ENCODE measurements at places on chromosomes 4 and X.

GRCh38 chr4:37762294-37762990, 64.0 kb upstream of the PGM2 start:
- no peak for DNase-seq

DNA sequence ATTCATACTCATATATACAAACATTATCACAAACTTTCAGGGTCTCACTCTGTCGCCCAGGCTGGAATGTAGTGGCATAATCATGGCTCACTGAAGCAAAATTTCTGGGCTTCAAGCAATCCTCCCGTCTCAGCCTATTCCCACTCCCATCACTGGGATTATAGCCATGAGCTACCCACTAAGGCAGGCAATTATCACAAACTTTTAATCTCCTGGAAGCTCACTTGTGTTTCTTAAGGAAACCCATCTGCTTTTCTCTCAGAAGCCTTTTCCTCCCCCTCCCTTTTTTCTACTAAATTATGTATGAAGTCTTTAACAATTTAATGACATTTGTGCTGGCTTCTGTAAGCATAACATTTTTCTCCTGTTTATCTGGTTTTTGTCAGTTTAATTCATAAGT, 170.5 kb downstream of the AREG start:
- DNase-seq, result no peak

DNA sequence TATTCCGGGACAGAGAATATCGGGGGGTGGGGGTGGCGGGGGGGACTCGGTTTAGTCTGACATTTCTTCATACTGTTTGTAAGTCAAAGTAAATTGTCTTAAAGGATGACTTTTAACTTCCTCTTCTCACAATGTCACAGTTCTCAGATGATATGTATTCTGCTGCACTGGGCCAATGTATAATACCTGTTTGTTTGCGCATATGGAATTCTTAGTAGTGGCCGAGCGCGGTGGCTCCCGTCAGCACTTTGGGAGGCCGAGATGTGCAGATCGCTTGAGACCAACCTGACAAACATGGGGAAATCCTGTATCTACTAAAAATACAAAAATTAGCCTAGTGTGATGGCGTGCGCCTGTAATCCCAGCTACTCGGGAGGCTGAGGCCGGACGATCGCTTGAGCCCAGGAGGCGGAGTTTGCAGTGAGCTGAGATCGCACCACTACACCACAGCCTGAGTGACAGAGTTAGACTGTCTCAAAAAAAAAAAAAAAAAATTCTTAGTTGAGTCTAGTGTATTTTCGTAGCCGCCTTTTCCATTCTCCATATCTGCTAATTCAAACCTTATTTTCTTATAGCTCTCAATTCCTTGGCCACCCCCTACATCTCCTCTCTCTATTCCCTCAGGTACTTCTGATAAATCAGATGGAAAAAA, 851 bp downstream of the POLR2B start:
- peak; percentile 39 for DNase-seq

DNA sequence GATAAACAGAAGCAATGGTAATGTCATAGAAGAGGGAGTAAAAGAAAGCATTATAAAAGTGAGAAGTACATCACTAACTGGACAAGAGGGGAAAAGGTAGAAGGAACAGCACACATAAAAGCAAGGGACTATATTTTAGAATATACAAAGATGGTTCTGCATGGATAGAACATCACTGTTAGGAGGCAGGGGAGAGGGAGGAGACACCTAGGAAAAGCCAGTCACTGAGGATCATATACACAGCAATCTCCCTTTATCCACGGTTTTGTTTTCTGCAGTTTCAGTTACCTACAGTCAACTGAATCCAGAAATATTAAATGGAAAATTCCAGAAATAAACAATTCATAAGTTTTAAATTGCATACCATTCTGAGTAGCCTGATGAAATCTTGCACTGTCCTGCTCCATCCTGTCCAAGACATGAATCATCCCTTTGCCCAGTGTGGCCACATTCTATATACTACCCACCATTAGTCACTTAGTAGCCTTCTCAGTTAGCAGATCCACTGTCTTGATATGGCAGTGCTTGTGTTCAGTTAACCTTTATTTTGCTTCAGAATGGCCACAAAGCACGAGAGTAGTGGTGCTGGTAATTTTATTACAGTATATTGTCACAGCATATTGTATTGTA, 74.2 kb downstream of the PPA2 start:
- no peak for DNase-seq

- no peak for DNase-seq
Measured at GRCh38 chr4:25015012-25015411, 15.7 kb downstream of the LGI2 start.

DNA sequence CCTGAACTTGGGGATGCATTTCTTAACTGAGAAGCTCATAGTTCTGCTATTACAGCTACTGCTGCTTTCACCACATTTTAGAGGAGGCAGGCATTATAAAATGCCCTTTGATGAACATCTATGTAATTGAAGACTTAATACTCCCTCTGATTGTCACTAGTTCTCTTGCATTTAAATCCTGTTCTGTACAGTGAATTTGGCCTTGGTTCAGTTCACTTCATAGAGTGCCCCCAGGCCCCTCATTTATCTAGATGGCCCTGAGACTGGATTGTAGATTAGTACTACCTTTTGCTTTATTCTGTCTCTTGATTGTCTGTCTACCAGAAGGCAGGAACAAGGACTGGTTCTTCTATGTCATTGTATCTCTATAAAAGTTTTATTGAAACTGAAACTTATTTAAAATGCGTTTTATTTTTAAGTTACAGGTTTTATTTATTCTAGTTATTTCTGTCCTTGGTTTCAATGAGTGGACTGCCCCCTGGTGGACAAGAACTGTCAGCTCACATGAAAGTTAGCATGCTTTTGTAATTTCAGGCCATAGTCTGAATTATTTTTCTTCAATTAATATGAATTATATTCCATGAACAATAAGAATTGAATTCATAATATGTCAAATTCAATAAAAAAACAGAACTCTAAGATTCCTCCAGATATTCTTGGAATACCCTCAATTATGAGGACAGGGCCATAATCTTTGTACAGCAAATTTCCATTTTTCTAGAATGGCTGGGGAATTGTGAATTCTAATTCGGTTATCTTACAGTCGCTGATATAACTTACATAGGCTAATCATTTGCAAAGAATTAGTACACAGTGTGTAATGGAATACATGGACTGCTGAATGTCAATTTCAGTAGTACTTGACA, 47.2 kb upstream of the TMEM33 start:
- DNase-seq, result peak; percentile 51

GRCh38 chr4:177225605-177226004, 84.1 kb upstream of the NEIL3 start:
- DNase-seq, result no peak

DNA sequence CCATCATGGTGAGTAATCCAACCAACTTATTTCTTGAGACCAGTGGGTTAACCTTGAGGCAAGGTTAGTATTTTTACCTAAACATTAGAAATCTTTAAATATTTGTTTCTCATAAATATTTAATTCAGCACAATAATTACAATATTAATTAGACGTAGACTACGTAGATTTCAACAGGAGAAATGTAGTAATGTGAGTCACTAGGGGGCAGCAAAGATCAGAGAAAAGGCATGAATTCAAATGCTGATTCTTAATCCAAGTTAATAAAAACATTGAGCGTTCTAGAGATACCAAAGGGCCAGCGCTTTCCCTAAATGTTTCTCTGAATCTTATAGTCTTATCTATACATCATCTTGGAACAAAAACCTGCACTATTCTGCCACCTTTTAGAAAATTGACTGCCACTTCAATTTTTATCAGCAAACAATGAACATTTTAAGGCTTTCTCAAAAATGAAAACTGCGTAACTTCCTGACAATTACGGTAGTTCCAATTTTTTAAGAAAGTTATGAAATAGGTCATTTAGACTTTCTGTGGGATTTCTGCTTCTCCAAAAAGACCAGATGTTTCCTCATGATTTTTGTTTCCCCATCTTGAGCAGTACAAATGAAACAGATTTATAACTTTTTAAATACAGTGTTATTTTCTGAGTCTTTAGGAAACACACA, 180.7 kb downstream of the GASK1B start:
- peak; percentile 59 for DNase-seq

DNA sequence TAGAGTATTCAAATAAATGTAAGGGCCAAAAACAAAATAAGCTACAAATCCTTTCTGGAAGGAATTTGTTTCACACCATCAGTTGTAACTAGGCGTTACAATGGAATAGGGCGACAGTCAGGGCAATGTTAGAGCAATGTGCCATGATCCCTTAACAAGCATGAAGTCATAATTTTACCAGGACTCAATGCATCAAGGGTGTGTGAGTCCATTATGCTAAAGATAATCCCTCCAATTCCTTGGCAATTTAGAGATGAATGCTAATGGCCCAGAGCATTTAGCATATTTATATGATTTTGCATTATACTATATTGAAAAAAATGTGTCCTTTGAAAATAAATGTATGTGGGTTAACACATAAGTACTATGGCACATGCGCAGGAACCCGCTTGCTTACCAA, 73.1 kb downstream of the GRIA2 start:
- no peak for DNase-seq

DNA sequence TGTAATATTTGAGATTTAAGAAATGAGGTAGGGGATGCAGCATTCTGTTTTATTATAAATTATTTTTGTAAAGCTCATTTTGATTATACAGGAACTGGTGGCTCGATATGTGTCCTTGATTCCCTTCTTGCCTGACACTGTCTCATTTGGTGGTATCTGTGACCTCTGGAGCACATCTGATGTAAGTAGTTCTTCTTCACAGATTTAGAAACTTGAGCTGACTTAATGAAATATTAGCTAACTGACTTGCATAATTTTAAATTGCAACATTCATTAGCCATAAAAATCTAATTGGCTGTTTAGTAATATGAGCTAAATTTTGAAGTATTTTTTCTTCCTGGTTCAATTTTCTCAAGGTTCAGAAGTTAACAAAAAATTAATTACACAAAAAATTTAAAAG, 69.1 kb downstream of the FBXL5 start:
- DNase-seq, result no peak

- no peak for DNase-seq
Measured at GRCh38 chr4:85748654-85749053, 273.7 kb downstream of the ARHGAP24 start.

DNA sequence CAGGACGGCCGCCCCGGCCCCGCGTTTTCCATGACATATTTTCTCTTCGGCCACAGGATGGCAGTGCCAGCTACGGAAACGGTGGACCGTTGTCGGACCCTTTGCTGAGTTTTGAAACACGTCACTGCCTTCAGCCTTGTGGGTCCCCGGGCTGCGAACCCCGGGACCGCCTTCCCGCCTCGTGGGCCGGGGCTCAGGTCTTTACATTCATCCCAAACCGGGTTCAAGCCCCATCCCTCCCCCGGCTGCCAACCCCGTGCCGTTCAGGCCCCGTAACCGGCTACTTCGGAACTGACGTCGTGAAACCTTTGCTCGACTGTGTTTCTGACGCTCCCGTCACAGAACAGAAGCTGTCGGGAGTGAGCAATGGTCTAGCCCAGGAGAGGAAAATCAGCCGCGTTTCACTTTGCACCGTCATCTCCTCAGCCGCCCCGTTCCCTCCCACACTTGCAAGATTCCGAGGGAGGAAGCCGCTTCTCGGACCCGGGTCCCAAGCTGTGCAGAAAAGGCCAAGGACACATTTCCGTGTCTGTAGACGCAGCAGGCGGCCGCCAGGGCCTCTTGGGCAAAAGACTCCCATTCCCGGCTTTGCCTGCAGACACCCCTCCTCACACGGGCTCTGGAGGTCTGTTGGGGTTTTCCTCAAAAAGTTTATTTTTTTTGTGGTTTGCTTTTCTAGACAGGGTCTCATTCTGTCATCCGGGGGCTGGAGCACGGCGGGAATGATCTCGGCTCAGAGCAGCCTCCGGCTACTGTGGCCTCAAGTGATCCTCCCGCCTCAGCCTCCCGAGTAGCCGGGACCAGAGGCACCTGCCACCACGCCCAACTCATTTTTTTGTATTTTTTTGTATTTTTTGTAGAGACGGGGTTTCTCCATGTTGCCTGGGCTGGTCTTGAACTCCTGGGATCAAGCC, 41.4 kb upstream of the PPP2R3B start:
- DNase-seq, result peak; percentile 58

GRCh38 chr4:24995346-24995919, 35.3 kb downstream of the LGI2 start:
- no peak for DNase-seq

DNA sequence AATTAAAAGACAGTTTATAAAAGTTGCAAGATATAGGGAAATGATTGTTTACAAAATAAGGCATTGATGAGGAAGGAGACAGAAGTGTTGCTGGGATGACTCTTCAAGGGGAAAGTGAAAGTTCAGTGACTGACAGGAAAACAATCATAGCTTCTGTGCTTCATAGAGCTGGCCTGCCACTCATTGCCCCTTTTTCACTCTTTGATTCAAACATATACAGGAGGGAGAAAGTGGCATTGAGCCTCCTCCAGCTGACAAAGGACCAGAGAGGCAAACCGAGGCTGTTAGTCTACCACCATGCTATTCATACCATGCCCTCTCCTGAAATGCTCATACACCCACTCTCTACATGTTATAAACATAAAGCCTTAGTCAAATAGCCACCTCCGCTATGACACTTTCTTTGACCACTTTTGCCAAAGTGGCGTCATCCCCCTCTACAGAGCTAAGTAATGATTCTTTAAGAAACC, 79.2 kb upstream of the ATOH1 start:
- no peak for DNase-seq

DNA sequence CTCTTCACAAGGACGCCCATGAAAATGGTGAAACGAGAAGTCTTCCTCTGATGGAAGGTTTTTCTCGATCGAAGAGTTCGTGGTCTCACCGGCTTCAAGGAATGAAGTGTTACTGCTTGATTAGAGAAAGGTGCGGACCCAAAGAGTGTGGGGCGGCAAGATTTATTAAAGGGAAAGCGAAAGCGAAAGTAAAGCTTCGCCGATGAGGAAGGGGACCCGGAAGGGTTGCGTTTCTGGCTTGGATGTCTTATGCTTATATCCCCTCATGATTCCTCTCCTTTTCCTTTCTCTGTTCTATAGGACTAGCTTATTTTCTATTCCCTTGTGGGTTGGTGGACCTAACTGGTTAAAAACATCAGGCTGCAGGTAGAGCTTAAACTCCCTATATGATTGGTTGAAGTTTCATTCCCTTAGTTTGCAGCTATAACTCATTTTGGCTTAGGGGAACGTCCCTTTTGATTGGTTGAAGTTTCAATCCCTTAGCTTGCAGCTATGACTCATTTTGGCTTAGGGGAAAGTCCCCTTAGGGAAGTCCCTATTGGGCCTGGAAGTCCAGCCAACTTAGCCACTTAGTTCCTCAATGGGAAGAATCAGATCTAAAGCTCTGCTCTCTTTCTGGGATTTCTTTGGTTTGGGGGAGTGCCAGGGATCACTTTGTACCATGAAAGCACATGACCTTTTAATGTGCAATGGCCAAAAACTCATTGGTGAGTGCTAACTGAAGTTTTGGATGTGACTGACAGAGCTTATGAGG, 1025.0 kb upstream of the PCDH10 start:
- peak; percentile 2 for DNase-seq

- DNase-seq, result no peak
Measured at GRCh38 chr4:161655148-161655547, 508.7 kb downstream of the FSTL5 start.

GRCh38 chrX:155966876-155967275, 30.6 kb upstream of the IL9R start:
- peak; percentile 69 for DNase-seq
